ENCODE measurements at places on chromosomes 16 and 17.

DNA sequence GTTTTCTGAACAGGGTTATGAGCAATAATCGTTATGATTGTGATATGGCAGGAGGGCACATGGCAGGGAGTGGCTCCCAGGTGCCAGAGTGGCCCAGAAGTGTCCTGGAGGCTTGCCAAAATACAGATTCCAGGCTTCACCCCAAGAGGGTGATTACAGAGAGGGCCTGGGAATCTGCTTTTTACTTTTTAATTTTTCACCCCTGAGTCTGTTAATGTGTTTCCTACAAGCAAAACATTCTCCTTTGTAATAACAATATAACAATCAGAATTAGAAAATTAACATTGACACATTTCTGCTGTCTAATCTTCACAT is 212.4 kb downstream of the SNX29 start:
- no peak overlapping the region for H3K4me3 ChIP-seq
- no peak overlapping the region for H3K27ac ChIP-seq
- H3K36me3 ChIP-seq, result peaks cover 19% of the 10 kb centered on the region
- peaks cover 13% of the 10 kb centered on the region for H3K4me1 ChIP-seq

DNA sequence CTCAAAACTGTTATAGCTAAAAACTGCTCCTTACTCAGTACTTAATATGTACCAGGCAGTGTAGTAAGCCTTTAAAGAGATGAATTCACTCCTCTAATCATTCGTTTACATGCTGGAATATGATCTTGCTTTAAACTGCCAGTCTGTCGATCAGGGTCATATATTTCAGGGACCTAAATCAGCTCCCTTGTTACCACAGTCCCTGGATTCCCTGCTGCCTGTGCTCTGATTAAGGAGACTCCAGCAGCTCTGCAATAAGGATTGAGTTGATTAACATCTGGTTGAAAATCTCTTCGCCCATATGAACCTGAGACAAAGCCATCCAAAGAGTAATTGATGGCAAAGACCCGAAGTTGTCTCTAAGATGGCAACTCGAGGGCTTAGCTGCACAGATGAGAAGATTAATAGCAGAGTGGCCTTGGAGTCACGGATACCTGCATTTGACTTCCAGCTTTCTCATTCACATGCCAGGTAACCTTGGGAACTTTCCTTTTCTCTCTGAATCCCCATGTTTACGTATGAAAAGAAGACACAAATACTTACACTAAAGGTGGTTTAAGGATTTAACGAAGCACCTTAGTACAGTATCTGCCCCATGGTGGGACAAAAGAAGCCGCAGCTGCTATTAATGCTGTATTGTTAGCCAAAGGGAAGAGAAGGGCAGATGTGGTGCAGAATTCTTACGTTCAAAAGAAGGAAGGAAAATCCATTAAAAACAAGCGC is 68.2 kb downstream of the VAT1L start:
- H3K4me3 ChIP-seq, result no peak overlapping the region
- peaks cover 10% of the 10 kb centered on the region for H3K27me3 ChIP-seq
- H3K27ac ChIP-seq, result no peak overlapping the region
- H3K4me1 ChIP-seq, result no peaks in the 10 kb centered on the region
- no peaks in the 10 kb centered on the region for H3K36me3 ChIP-seq

- H3K4me1 ChIP-seq, result no peaks in the 10 kb centered on the region
- H3K27ac ChIP-seq, result no peak overlapping the region
- peaks cover 32% of the 10 kb centered on the region for H3K36me3 ChIP-seq
- no peak for DNase-seq
- H3K27me3 ChIP-seq, result no peaks in the 10 kb centered on the region
Observed at GRCh38 chr16:47667956-47668355, 206.8 kb downstream of the PHKB start.

- no peak overlapping the region for H3K27ac ChIP-seq
- H3K4me1 ChIP-seq, result no peaks in the 10 kb centered on the region
- H3K4me3 ChIP-seq, result no peak overlapping the region
- H3K36me3 ChIP-seq, result no peaks in the 10 kb centered on the region
- no peak for DNase-seq
Observed at GRCh38 chr16:48441106-48441505, 55.9 kb upstream of the SIAH1 start.

- H3K27me3 ChIP-seq, result peaks cover 11% of the 10 kb centered on the region
- DNase-seq, result no peak
- H3K36me3 ChIP-seq, result no peaks in the 10 kb centered on the region
- no peaks in the 10 kb centered on the region for H3K4me1 ChIP-seq
- no peak overlapping the region for H3K27ac ChIP-seq
Observed at GRCh38 chr17:76376318-76377133, 7.9 kb upstream of the SPHK1 start.

DNA sequence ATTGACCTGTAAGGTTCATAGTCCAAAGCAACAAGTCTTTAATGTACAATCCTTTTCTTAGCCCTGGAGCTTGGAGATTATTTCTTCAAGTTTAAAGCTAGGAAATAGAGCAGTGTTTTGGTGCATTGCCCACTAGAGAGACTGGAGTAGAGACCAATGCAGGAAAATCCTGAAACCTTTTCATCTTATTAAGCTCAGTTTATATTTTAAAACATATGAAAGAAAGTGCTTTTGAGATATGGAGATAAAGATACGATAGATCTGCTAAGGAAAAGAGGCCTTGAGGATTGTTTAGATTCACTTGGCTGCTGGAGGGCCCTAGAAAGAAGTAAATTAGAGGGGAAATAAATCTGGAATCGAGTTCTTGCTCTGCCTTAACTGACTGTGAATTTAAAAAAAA is 212.0 kb downstream of the GRIN2A start:
- no peaks in the 10 kb centered on the region for H3K36me3 ChIP-seq
- no peak overlapping the region for H3K4me3 ChIP-seq
- no peak overlapping the region for H3K27ac ChIP-seq
- no peak for DNase-seq
- H3K4me1 ChIP-seq, result no peaks in the 10 kb centered on the region

GRCh38 chr17:19812407-19812806 is 55.3 kb downstream of the ULK2 start:
- no peak overlapping the region for H3K27ac ChIP-seq
- DNase-seq, result no peak
- no peaks in the 10 kb centered on the region for H3K4me1 ChIP-seq
- H3K27me3 ChIP-seq, result no peaks in the 10 kb centered on the region

DNA sequence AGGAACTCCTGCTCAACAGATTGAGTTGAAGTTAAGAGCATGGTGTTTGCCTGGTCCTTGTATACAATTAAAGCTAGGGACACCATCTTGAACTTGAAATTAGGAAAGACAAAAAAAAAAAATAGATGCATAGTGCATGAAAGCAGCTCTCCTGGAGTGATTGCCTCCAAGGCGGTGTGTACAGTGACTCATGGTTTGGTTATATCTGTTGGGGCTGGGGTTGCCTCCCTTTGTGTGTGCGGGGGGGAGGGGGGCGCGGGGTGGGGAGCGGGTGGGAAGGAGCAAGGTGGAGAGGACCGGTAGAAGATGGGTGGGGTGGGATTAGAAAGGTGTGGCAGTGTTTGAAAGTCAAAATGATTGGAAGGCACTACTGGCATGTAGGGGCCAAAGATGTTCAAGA is 3.4 kb downstream of the TMED6 start:
- H3K36me3 ChIP-seq, result peaks cover 9% of the 10 kb centered on the region
- H3K4me3 ChIP-seq, result no peak overlapping the region

DNA sequence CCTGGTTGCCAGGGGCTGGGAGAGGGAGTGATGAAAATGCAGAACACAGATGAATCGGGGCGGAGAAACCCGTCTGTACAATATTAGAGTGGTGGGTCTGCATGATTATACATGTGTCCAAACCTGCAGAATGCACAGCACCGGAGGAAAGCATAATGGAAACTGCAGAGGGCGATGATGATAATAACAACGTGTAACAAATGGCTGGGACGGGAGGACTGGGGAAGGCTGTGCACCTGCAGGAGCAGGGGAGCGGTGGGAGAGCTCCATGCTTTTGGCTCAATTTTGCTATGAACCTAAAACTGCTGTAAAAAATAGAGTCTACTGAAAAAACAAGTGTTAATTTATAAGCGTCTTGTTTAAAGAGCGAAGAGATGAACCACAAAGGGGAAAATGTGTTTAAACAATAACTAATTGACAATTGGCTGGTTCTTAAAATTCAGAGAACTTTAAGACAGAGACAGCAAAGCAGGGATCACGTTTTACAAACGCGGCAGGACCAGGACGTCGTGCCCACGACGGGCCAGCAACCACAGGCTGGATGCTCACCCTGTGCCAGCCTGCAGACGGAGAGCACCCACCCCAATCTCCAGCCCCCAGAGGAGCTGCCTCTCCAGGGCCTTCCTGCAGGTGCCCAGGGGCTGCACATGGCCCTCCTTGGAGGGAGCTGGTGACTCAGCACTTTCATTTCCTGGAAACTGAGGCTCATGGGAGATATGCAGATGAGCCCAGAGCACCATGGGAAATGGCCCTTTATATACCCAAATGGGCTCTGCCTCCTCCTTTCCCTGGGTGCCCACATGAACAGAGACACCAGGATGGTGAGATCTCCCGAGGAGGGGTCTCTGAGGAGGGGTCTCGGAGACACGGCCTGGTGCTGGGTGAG is at the start of gene TEX19:
TSS of gene TEX19 (plus strand) at position 783 of the 886 bp plus-strand sequence. CDS start 2,904 bp downstream, outside the sequence.
- no peak for DNase-seq
- no peak within 1 kb of the TSS for H3K27ac ChIP-seq
- H3K36me3 ChIP-seq, result no peaks in the 10 kb centered on the region
- H3K4me3 ChIP-seq, result no peak within 1 kb of the TSS

DNA sequence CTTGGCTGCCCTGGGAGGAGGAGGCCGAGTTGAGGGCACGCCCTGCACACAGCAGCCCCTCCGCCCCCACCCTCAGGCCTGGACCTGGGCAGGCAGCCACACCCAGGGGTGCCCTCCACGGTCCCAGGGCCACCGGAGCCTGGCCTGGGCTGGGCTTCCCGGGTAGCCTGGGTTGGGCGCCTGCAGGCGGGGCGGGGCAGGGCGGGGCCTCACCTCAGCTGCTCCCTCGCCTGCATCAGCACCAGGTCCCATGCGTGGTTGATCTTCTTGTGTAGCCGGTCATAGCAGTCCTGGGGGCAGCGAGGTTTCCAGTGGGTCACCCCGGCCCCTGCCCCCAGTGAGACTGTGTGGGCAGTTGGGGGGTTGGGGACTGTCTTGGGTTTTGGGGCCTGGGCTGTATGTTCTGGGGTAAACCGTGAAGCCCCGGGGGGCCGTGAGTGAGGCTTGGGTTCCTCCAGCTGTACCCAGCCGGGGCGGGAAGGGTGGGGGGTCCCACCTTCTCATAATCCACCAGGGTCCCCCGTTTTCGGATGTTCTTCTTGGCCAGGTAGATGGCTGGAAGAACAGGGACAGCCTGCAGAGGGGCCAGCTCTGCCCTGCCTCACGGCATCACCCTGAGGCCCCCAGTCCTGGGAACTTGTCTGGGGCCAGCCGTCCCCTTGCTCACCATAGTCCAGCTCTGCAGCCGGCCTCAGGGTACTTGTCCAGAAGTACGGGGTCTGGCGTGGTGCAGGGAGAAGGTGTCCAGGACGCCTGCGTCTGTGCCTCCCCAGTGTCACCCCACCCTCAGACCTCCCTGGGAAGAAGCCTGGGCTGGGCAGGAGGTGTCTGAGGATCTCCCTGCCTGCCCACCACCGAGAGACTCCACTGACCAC is 2.0 kb downstream of the RGS11 start:
- H3K27ac ChIP-seq, result no peak overlapping the region
- peaks cover 15% of the 10 kb centered on the region for H3K27me3 ChIP-seq
- H3K4me1 ChIP-seq, result peaks cover 3% of the 10 kb centered on the region
- H3K4me3 ChIP-seq, result no peak overlapping the region

GRCh38 chr16:4283939-4284338 is 11.1 kb upstream of the TFAP4 start:
- no peaks in the 10 kb centered on the region for H3K36me3 ChIP-seq
- DNase-seq, result no peak
- H3K4me3 ChIP-seq, result no peak overlapping the region
- no peak overlapping the region for H3K27ac ChIP-seq
- H3K27me3 ChIP-seq, result peaks cover 19% of the 10 kb centered on the region

GRCh38 chr16:51150888-51151320 is at the start of gene SALL1:
Gene SALL1, minus strand, starts transcription at chr16:51151270. Its CDS starts 29 bp downstream, at chr16:51151241.
- H3K27ac ChIP-seq, result no peak within 1 kb of the TSS
- DNase-seq, result no peak
- peaks cover 5% of the 10 kb centered on the region for H3K36me3 ChIP-seq
- peaks cover 3% of the 10 kb centered on the region for H3K4me1 ChIP-seq
- H3K4me3 ChIP-seq, result no peak within 1 kb of the TSS

GRCh38 chr16:83994087-83994486 is 26.0 kb downstream of the NECAB2 start:
- peaks cover 22% of the 10 kb centered on the region for H3K27me3 ChIP-seq
- H3K36me3 ChIP-seq, result peaks cover 2% of the 10 kb centered on the region
- H3K4me1 ChIP-seq, result no peaks in the 10 kb centered on the region
- H3K27ac ChIP-seq, result no peak overlapping the region

DNA sequence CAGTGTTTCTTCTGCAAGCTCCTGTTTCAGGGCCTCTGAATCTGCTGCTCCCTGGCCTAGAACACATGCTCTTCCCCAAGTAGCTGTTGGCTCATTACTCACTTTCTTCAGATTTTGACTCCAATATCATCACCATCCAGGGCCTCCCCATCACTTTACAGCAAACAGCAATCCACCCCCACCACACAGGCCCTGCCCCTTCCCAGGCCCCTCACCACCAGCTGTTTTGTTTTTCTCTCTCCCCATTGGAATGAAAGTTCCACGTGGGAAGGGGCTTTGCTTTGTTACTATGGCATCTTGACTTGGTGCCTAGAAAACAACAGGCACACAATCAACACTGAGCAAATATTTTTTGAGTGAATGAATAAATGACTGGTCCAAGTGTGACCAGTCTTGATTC is 4.0 kb downstream of the TMEM170A start:
- peaks cover 8% of the 10 kb centered on the region for H3K36me3 ChIP-seq
- H3K4me1 ChIP-seq, result peaks cover 37% of the 10 kb centered on the region
- no peak overlapping the region for H3K27ac ChIP-seq
- H3K27me3 ChIP-seq, result no peaks in the 10 kb centered on the region

GRCh38 chr16:57944970-57945739 is 25.8 kb downstream of the CNGB1 start:
- H3K36me3 ChIP-seq, result no peaks in the 10 kb centered on the region
- H3K4me1 ChIP-seq, result no peaks in the 10 kb centered on the region
- H3K27ac ChIP-seq, result no peak overlapping the region
- no peak for DNase-seq
- no peak overlapping the region for H3K4me3 ChIP-seq
- peaks cover 4% of the 10 kb centered on the region for H3K27me3 ChIP-seq

DNA sequence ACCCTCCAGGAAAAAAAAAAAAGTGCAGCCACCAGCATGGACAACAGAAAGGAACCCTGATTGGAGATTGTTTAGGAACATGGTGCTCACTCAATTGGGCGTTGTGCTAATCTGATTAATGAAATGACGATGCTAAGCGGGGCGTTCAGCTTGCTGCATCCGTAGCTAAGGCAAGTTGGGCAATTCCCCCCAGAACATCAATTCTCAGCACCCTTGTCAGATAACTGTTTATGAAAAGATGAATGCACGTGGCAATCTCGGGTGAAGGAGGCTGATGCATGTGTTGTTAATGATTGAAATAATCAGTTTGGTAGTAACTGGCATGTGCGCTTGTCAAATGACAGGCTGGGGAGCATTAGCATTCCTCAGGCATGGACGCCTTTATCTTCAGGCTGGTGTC is 57.0 kb downstream of the HS3ST3A1 start:
- DNase-seq, result no peak
- H3K4me1 ChIP-seq, result no peaks in the 10 kb centered on the region
- H3K4me3 ChIP-seq, result no peak overlapping the region
- H3K36me3 ChIP-seq, result no peaks in the 10 kb centered on the region
- no peak overlapping the region for H3K27ac ChIP-seq

- H3K36me3 ChIP-seq, result peaks cover 14% of the 10 kb centered on the region
- no peaks in the 10 kb centered on the region for H3K27me3 ChIP-seq
- peaks cover 42% of the 10 kb centered on the region for H3K4me1 ChIP-seq
- no peak for DNase-seq
- no peak overlapping the region for H3K4me3 ChIP-seq
- peak overlapping the region; percentile 29 for H3K27ac ChIP-seq
Observed at GRCh38 chr16:3800477-3801270, 79.8 kb downstream of the CREBBP start.
